ENCODE measurements at places on chromosomes 11 and 22. TPM values are rescaled to one million over a fixed set of nuclear protein-coding genes. Genes with fewer than 3 reads are reported as not detected.
A peak's percentile ranks its signal among the peaks of the same experiment; 100 is the strongest.

The RIBC2 gene
- total RNA-seq, result 6.3 TPM

The HMBS gene
- total RNA-seq, result 27.9 TPM

The CALCB gene
- total RNA-seq, result 12.5 TPM

The PNPLA5 gene
- not detected for total RNA-seq

The BRD1 gene
- total RNA-seq, result 26.0 TPM

The SYT12 gene
- total RNA-seq, result not detected

DNA sequence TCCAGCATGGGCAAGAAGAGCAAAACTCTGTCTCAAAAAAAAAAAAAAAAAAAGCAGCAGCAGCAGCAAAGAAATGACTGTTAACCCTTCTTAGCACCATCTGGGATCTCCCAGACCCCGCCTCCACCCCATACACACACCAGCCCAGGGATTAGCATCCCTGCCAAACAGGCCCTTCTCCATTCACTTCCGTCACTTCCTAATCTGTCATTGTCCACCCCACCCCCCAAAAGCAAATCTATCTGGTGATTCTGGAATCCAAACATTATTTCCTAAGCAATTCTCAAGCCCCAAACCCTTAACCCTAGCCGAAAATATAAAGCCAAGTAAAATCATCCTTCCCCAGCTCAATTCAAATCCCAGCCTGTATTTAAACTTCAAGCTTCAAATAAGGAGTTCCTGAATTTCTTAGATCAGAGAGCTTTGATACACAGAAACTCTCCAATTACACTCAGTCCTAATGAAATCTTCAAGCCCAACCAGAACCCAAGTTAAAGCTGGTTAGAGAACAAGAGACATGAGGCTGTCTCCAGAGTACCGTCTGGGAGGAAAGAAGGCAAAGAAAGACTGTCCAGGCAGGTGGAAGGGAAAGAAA is 6.0 kb upstream of the AHNAK start:
- peaks cover 14% of the 10 kb centered on the region for H3K36me3 ChIP-seq
- H3K4me1 ChIP-seq, result peaks cover 72% of the 10 kb centered on the region
- H3K27me3 ChIP-seq, result peaks cover 2% of the 10 kb centered on the region

GRCh38 chr22:30731658-30732057 is 37.0 kb downstream of the OSBP2 start:
- DNase-seq, result no peak
- no peaks in the 10 kb centered on the region for H3K36me3 ChIP-seq
- no peaks in the 10 kb centered on the region for H3K4me1 ChIP-seq
- no peaks in the 10 kb centered on the region for H3K27me3 ChIP-seq

GRCh38 chr11:57639321-57640067 is 10.2 kb downstream of the YPEL4 start:
- peak overlapping the region; percentile 84 for H3K4me3 ChIP-seq
- DNase-seq, result peak; percentile 39
- H3K4me1 ChIP-seq, result peaks cover 18% of the 10 kb centered on the region

GRCh38 chr11:117814766-117815261 is 9.7 kb downstream of the FXYD2 start:
- H3K27ac ChIP-seq, result peak overlapping the region; percentile 95
- H3K4me1 ChIP-seq, result peaks cover 60% of the 10 kb centered on the region
- H3K27me3 ChIP-seq, result no peaks in the 10 kb centered on the region
- DNase-seq, result peak; percentile 89

DNA sequence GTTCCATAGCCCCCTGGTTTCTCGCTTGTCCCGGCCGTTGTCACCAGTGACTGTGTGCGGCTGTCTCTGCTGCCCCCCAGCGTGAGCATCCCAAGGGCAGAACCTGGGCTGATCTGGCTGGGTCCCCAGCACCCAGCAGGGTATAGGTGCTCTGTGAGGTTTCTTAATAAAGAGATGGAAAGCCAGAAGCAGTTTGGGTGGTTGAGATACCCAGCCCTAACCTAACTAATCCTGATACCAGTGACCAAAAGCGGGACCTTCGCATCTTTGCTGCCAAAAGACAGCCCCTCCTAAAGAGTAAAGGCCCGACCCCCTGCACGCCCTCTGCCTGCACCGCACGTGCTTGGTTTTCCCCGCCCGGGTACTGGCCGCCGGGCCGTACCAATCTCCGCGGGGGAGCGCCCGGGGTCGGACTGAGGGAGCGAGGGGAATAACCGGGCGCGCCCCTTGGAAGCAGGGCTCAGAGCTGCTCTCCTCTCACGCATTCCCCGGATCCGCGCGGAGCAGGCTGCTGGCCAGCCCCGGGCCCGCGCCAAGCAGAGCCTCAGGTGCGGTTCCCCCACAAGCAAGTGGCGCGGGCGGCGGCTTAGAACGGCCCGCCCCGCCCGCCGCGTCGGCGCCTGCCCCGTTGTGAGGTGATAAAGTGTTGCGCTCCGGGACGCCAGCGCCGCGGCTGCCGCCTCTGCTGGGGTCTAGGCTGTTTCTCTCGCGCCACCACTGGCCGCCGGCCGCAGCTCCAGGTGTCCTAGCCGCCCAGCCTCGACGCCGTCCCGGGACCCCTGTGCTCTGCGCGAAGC is at the start of gene DGAT2:
DGAT2 (plus strand) TSS at position 667 of the 797 bp plus-strand sequence. CDS start 214 bp downstream, outside the sequence.
- peak within 1 kb of the TSS; percentile 64 for H3K4me3 ChIP-seq
- no peaks in the 10 kb centered on the region for H3K36me3 ChIP-seq
- H3K27me3 ChIP-seq, result peaks cover 4% of the 10 kb centered on the region
- H3K4me1 ChIP-seq, result peaks cover 24% of the 10 kb centered on the region
- peak; percentile 77 for DNase-seq

DNA sequence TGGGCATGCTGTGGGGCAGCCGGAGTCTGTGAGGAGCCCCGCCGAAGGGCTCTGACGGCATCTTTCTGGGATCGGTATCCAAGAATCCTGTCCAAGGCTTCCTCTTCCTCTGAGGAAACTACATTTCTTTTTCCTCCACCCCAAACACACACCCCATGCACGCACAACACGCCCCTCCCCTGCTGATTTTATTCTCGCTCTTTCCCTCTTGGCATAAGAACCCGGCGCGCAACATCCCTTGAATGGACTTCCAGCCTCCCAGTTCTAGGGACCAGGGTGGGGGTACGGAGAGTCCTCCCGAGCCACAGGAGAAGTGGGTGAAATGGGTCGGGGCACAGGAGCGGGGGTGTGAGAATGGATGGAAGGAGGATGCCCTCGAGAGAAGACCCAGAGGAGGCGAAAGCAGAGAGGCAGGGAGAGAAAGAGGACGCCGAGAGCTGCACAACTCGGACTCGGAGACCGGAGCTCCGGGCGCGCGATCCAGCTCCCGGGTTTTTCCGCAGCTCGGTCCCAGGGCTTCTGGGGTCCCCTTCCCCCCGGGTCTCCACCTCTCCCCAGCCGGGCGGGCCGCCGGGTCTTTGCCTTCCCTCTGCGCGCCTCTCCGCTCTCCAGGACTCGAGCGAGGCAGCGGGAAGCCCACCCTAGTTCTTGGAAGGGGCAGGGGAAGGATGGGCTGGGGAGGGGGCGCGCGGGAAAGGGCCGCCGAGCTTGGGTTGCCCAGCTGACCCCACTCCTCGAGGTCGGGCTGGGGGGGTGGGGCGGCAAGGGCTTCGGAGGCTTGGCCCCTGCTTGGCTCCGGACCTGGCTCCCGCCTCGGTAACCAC is 1.5 kb upstream of the LARGE1 start:
- H3K27ac ChIP-seq, result no peak overlapping the region
- H3K36me3 ChIP-seq, result peaks cover 2% of the 10 kb centered on the region
